ENCODE measurements at places on chromosomes 3 and 15. TPM values are rescaled to one million over a fixed set of nuclear protein-coding genes. Genes with fewer than 3 reads are reported as not detected.

The ACKR4 gene
- total RNA-seq, result 0.29 TPM

The KCNAB1 gene
- not detected for total RNA-seq

The MINDY2 gene
- 6.7 TPM for total RNA-seq

The CMSS1 gene
- total RNA-seq, result 12.1 TPM

The LACTB gene
- total RNA-seq, result 21.1 TPM

The ACVR2B gene
- total RNA-seq, result 1.7 TPM

The C3orf80 gene
- total RNA-seq, result 0.10 TPM

The MINAR1 gene
- total RNA-seq, result 1.00 TPM

The C2CD4A gene
- 0.05 TPM for total RNA-seq

The HCLS1 gene
- 3.5 TPM for total RNA-seq

The OTOL1 gene
- total RNA-seq, result not detected

The C3orf85 gene
- total RNA-seq, result not detected

The C3orf49 gene
- total RNA-seq, result not detected

The LRRIQ4 gene
- not detected for total RNA-seq

The RYR3 gene
- total RNA-seq, result 0.10 TPM

The GP5 gene
- total RNA-seq, result 0.10 TPM

The A4GNT gene
- total RNA-seq, result not detected

The SATB1 gene
- total RNA-seq, result 13.9 TPM

The FMN1 gene
- 1.3 TPM for total RNA-seq

The OSTN gene
- total RNA-seq, result not detected

The GPR62 gene
- not detected for total RNA-seq

The GP9 gene
- not detected for total RNA-seq

The SEMA3B gene
- total RNA-seq, result 4.4 TPM

The PLSCR4 gene
- total RNA-seq, result 139 TPM

The CHRNA7 gene
- total RNA-seq, result 2.8 TPM

The CADPS gene
- total RNA-seq, result not detected

The LEO1 gene
- total RNA-seq, result 25.1 TPM

The DOCK3 gene
- 0.05 TPM for total RNA-seq

The TRANK1 gene
- total RNA-seq, result 18.3 TPM

The EHHADH gene
- 2.8 TPM for total RNA-seq

The LIPC gene
- 0.20 TPM for total RNA-seq

The GUCA1C gene
- total RNA-seq, result not detected

The OR5K3 gene
- not detected for total RNA-seq

The SPSB4 gene
- not detected for total RNA-seq

The TMEM212 gene
- total RNA-seq, result not detected

The THAP10 gene
- 1.5 TPM for total RNA-seq

The RARRES1 gene
- total RNA-seq, result 26.0 TPM

The PIGBOS1 gene
- 16.2 TPM for total RNA-seq

The ROBO2 gene
- total RNA-seq, result not detected

The PRR23A gene
- total RNA-seq, result not detected

The SPATA12 gene
- total RNA-seq, result not detected

The ALG1L2 gene
- total RNA-seq, result 0.54 TPM

The ATP13A5 gene
- total RNA-seq, result not detected

The CNTN3 gene
- total RNA-seq, result not detected
